EH (cell line): ENCODE measurements at places on chromosomes 5 and 9.

GRCh38 chr5:156245895-156246294 lies 81.1 kb upstream of the SGCD start:
- DNase-seq: no peak

DNA sequence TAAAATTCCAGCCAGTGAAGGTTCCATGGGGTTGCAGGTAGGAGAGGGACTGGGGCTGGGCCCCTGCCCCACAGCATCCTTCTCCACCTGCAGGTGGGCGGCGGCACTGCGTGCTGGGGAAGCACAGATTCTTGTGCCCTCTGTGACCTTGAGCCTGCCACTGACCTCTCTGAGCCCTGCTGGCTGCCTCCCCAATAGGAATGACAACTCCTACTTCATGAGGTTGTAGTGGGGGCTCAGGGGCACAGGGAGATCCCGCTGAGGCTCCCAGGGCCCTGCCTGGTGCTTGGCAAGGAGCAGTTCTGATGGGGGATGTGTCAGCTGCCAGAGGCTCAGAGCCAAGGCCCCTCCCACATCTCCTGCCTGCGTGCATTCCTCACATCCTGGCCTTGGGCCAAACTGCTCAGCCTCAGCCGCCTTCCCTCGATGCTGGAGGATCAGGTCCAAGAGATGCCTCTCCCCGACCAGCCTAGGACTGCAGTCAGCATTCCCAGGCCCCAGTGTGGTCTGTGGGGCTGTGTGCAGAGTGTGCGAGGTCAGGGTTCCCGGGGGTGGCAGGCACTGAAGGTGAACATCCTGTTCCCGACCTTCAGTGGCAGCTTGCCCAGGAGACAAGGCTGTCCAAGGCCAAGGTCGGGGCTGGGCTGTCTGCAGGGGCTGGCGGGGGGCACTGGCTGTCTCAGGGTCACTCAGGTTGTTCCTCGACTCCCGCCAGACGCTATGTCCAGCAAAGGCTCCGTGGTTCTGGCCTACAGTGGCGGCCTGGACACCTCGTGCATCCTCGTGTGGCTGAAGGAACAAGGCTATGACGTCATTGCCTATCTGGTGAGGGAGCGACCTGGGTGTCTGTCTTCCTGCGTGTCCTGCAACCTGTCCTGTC lies 7.0 kb downstream of the ASS1 start:
- peak; percentile 97 for DNase-seq

DNA sequence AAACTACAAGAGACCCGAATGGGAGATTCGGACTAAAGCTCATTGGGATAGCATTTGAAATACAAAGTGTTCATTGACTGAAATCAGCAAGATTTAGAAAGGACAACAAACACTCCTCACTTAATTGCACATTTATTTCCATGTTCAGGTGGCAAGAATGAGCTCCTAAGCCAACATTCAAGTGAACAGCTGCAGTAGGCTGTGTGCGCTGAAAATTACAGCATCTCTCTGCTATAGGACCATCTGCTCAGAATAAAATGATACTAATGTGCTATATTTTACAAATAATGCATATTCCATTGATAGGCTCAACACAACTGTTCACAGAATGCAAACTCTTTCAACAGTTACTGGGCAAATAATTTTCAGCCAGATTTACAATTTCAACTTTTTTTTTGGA lies 61.8 kb downstream of the ELAVL2 start:
- DNase-seq: no peak

DNA sequence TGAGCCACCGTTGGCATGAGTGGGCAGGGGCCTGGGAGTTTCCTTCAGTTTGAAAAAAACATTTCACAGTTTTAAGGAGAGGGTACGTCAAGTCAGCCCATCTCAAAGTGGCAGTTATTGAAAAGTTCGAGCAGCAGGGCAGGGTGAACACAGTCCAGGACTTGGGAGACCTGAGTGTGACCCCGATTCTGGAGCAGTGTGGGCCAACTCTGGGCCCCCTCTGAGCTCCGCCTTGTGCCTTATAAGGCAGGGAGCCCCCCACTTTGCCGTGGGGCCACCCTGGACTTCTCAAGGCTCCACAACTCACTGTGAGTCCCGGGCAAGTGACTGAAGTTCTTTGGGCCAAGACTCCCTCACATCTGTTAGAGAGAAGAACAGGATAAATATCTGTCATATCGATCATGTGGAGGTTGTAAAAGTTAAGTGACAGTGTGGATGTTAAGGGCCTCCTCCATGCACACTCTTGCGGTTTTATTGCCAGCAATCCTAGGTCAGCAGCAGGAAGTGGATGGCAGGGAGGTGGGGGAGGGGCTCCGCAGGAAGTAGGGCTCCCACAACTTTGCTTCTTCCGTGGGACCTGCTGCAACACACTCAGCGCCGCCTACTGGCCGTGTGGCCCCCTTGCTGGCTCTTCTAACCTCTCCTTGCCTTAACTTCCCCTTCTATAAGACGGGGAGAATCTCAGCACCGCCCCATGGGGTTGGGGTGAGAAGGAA lies 38.4 kb downstream of the HRH2 start:
- DNase-seq: peak; percentile 1

GRCh38 chr5:96079075-96079474 lies 117.4 kb upstream of the ELL2 start:
- peak; percentile 90 for DNase-seq

GRCh38 chr5:132000677-132001453 lies 10.6 kb downstream of the ACSL6 start:
- DNase-seq: no peak
